ENCODE measurements at places on chromosomes 6 and 20.

- no peak for DNase-seq
Measured at GRCh38 chr6:148693882-148694484, 52.8 kb upstream of the UST start.

DNA sequence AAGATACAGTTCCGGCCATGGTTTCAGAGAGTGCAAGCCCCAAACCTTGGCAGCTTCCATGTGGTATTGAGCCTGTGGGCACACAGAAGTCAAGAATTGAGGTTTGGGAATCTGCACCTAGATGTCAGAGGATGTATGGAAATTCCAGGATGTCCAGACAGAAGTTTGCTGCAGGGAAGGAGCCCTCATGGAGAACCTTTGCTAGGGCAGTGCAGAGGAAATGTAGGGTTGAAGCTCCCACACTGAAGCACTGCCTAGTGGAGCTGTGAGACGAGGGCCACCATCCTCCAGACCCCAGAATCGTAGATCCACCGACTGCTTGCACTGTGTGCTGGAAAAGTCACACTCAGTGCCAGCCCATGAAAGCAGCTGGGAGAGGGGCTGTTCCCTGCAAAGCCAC, 267.5 kb downstream of the OGFRL1 start:
- no peak for DNase-seq

DNA sequence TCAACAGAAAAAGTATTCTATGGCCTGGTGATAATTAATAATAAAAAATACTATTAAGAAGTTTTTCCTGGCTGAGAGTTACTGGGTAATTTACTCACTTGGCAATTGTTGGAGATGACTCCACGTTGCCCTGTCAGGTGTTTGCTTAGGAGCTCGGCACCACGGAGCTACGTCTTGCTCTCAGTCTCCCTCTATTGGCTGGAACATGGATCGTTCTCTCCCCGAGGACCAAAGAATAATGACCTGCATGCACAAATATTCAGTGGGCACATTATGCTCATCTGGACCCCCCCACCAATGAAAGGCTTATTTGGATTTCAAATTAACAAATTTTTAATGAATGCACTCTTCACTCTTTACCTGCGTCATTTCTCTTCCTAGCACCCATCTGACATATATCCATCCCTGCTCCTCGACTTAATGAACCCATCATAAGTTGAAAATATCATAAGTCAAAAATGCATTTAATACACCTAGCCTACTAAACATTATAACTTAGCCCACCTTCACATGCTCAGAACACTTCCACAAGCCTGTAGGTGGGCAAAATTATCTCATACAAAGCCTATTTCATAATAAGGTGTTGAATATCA, 71.0 kb upstream of the CD83 start:
- peak; percentile 44 for DNase-seq

DNA sequence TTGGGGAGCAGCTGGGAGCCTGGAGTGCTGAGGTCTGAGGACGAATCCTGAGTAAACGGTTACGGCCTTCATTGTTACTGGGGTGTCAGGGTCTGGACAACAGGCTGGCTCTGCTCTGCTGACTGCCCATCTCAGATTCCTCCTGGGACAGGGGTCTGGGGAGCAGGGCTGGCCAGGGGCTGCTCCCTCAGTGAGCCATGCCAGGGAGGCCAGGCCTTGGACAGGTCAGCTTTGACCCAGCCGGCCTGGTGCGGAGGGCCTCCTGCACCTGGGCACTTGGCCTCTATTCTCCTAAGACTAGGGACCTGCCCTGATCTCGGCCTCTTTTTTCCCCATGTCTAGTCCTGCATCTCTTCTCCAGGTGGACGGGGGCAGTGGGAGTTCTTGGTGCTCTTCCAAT, 44.9 kb downstream of the MYT1 start:
- DNase-seq: no peak

DNA sequence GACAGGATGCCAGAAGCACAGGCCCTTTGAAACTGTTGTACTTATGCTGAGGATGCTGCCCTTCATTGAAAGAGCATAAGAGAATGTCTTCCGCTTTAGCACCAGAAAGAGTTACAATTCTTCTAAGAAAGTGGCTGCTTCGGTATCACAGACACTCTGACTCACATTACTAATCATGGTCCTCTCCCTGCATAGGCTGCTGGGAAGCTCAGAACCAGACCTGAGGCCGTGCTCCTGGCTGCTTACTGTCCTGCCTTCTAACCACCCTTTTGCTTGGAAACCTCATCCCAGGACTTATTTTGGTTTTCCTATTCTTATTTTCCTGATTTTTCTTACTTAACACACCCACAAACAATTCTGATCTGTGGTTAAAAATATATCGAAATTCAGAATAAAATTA, 22.9 kb downstream of the LYRM4 start:
- DNase-seq: no peak

- no peak for DNase-seq
Measured at GRCh38 chr6:30830438-30830837, 53.9 kb upstream of the DDR1 start.

All from stimulated activated naive CD8-positive, alpha-beta T cell treated with anti-CD3 and anti-CD28 coated beads, Interleukin-15, amount 100 ng/mL, for 72 hours (primary cell).